ENCODE measurements at places on chromosomes 3 and 15.

- no peak for DNase-seq
Measured at GRCh38 chr3:113274425-113275257, 63.3 kb downstream of the BOC start.

DNA sequence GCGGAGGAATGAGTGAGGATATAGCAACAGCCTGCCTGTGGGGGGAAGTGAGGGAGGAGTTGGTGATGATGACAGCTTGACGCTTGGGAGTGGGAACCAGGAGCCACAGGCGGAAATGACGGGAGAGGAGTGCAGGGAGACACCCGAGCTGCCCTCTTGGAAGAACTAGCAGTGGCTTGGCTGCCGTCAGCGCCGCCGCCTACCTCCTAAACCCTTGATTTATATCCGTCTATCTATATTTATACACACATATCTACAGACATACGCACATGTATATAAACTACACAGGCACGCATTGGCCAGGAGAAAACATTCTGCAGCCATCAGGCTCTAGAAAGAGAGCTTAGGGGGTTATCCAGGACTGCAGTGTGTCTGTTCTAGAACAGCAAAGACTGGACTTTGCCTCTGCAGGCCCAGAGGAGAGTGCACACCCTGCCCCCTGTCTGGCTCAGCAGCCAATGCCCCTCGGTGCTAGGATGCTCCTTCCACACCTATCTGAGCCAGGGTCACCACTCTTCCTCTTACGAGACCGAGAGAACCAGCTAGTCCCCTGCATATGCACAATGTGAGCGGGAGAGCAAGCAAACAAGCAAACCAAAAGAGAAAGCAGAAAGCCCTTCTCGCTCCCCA is 45.3 kb upstream of the MAGEF1 start:
- DNase-seq: no peak

DNA sequence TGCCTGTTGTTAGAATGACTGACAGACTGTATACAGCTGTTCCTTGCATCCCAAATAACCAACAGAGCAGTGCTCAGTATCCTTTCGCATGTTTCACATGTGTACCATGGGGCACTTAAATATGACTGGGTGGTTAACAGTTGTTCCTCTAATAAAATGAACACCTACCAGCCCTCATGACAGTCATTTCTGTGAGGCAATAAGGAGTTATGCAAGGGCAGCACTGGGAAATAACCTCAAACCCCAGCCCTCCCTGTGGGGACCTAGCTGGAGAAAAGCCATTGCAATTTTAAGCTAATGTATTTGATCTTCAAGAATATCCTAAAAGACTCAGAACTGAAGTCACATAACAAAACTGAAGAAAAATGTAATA is 7.3 kb downstream of the RFT1 start:
- DNase-seq: no peak

- no peak for DNase-seq
Measured at GRCh38 chr3:58874248-58874741, 175.5 kb downstream of the CFAP20DC start.

DNA sequence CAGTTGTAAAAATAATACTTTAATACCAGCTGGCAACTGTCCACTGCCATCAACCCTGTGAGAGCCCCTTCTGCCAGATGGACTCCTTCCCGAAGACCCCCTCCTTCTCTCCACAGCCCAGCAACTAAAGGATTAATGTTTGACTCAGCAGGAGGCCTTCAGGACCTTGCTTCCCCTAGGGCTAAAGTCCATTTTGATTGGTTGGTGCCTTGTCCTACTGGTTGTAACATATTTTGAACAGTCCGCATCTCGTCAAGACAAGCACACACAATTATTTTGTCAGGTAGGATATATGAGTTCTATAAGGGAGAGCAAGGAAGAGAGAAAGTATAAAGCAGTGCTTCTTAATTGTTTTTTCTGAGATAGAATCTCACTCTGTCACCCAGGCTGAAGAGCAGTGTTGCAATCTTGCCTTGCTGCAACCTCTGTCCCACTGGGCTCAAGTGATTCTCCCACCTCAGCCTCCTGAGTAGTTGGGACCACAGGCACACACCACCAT is 18.6 kb downstream of the ACOX2 start:
- DNase-seq: no peak

DNA sequence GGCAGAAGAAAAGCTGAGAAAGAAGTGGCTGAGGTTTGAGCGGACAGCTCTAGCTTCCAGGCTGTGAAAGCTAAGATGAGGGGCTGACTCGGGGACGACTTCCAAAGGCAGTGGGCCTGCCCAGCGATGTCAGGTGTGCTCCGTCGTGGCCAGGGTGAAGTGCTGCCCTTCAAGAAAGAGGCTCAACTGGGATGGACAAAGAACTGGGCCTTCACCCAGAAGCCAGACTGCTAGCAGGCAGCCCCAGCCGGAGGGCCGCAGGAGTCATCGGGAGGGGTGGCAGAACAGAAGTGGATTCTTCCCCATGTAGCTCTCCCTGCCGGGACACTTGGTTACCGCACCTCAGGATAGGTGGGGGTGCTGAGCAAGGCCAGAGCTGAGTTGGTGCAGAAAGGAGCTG is 13.1 kb upstream of the SEC13 start:
- no peak for DNase-seq

DNA sequence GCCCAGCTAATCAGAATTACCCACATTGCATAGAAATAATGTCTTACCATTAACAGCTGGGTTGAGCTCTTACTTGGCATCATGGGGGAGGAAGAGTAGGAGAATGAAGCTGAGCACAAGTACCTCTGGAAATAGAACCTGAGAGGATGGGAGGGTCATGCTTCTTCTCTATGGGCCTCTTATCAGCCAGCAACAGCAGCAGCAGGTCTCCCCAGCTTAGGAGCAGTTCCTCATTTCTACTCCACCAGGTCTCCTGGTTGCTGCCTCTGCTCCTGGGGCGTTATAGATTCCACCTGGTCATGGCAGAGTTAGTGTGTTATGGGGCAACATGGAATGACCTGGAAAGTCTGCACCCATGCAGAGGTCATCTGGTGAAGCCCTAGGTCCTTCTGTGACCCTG is 3.4 kb downstream of the FSD2 start:
- no peak for DNase-seq

DNA sequence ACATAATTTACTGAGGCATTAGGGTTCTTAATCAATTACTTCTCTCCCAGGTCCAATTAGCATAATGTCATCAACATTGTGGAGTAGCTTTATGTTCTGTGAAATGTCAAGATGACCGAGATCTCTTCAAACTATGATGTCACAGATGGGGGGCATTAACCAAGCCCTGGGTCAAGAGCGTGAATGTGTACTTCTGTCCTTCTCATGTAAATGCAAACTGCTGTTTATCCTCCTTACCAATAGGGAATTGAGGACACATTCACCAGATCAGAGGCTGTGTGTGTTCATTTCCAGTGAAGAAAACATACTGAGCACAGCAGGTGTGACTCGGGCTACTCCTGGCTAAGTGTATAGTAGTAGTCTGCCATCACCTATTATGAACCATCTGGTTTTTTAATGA is 177.9 kb downstream of the MINAR1 start:
- no peak for DNase-seq

GRCh38 chr15:60184579-60184978 is 180.5 kb downstream of the FOXB1 start:
- DNase-seq: no peak

DNA sequence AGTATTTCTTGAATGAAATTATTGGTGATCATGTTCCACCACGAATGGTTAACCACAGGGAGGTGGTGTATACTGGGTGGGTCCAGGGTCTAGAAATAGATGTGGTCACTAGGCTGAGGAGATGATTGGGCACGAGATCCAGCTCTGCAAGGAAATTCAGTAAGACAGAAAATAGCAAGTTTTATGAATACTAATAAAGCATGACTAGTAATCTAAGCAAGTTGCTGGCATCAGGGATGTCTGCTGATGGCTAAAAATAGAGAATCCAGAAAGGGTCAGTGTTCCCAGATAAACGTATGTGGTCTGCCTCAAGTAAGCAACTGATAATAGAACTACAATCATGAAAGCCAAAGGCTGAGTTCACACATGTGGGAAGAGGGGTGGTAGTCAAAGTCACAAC is 108.3 kb upstream of the FRMD4B start:
- DNase-seq: no peak

- no peak for DNase-seq
Measured at GRCh38 chr3:122502941-122503340, 11.8 kb downstream of the KPNA1 start.

DNA sequence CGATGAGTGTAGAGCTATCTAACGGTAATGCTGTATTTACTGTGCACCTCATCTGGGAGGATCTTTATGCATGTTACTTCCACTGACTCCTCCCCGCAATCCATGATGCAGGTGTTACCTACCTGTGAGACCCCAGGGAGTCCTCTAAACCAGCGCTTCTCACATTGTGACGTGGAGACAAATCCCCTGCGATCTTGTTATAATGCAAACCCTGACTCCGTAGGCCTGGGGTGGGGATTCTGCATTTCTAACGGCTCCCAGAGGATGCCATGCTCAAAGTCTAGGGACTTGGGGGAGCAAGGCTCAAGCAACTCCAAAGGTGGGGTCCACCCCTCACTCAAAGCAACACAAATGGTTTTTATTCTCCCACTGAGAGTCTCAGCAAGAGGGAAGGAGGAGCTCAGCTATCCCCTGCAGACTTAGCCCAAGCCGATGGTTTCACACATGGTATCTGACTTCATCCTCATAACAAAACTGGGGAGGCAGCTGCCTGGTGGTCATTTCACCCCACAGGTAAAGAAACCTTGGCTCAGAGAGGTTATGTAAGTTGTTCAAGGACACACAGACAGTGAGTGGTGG is 63.6 kb downstream of the PCSK6 start:
- DNase-seq: no peak

DNA sequence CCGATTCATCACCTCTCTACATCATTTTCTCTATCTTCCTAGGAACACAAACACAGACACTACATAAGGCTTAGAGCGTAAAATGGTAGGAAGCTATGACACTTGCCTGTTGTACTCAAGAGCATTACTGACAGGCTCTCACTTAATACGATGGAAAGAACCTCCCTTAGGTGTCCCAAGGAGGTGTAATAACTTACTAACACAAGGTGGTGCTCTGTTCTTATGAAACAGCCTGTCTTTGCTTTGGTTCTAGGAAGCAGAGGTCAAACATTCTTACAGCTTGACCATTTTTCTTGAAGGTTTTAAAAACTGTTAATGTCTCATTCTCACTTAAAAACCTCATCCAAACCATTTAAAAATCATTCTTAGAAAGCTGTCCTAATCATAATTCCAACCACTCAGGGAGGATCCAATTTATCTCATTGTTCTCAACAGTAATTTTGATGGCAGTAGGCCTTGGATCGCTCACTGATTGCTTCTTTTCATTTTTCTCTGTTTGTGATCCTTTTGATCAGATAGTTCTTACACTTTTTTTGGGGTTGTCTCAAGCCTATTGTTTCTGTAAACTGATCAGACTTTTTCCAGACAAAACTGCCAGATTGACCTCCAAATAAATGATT is 317.8 kb upstream of the AGTR1 start:
- DNase-seq: no peak

DNA sequence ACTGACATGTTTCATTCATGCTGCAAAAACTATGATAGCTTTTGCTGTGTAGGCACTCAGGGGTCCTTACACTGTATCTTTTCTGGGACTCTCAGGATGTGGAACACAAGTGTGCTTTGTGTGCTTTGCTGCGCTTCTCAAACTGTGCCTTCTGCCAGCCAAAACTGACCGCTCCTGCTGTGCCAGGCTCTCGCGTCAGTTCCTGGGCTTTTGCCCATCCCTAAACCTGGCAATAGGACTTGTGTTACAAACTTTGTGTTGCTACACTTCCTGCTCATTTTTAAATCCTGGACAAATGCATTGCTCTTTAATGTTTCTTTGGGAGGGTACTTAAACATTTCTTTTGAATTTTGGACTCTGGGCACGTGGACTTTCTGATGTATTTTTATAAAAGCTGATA is 60.3 kb downstream of the DIPK2A start:
- DNase-seq: no peak

- DNase-seq: no peak
Measured at GRCh38 chr3:127307916-127308315, 20.1 kb upstream of the PRR20G start.

DNA sequence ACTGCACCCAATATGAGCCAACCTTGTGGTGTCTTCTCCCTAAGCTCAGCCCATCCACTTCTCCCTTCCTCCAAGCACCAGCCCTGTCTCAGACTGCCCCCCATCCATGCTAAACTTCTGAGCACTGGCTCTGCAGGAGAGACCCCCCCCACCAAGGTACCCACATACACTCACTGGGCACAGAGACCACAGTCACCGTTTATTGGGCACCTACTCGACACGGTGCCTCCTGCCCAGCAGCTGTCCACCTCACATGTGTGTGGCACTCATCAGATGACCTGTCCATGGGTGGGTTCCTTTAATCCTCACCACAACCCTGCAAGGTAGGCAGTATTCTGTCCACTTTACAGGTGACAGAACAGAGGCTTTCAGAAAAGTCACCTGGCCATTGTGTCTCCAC is 22.3 kb upstream of the SFMBT1 start:
- no peak for DNase-seq

DNA sequence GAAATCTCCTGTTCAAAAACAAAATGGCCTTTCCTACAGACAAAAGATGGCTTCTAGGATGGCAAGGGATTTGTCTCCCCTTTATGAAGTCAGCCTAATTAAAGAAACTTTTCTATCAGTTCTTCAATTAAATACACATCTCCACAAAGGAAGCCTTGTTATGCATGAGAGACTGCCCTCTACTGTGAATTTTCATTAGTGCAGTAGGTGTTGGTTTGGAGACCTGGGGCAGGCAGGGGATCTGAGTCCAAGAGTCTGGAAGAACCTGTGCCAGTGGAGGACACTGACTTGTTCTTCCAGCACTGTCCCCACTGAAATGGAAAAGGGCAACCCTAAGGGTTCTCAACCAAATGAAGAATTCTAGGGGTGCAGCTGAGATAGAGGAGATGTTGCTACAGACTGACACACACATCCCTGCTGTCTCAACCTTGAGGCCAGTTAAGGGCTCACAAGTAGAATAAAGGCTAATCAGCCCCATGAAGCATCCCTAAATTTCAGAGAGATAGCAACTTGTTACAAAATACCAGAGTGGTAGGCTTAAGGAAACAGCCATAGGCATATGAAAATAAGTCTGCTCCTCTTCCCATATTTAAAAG is 174.0 kb upstream of the PRICKLE2 start:
- no peak for DNase-seq

- no peak for DNase-seq
Measured at GRCh38 chr3:29164825-29165224, 116.0 kb upstream of the RBMS3 start.

- DNase-seq: no peak
Measured at GRCh38 chr3:140443806-140444205, 234.1 kb upstream of the TRIM42 start.

GRCh38 chr3:167198949-167199600 is 181.0 kb downstream of the ZBBX start:
- DNase-seq: no peak

GRCh38 chr15:98807262-98807661 is 158.9 kb downstream of the IGF1R start:
- no peak for DNase-seq

- no peak for DNase-seq
Measured at GRCh38 chr3:160450846-160451245, 1.3 kb upstream of the TRIM59 start.

DNA sequence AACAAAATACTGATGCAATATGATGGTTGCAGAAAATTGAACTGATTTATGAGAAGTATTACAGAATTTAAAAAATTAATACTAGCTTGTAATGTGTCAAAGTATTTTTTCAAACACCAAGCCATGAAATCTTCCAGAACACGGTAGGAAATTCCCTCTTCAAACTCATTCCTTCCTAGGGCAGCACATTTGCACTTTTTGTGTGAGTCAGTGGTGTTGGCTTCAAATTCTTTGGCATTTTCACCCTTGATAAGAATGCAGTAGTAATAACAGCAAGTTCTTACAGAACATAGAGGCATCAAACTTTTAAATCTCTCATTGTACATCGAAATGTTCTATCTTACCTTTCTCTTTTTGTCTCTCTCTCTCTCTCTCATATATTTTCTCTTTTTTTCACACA is 191.8 kb downstream of the CGGBP1 start:
- DNase-seq: no peak
